ENCODE measurements at places on chromosomes 16 and 17.

DNA sequence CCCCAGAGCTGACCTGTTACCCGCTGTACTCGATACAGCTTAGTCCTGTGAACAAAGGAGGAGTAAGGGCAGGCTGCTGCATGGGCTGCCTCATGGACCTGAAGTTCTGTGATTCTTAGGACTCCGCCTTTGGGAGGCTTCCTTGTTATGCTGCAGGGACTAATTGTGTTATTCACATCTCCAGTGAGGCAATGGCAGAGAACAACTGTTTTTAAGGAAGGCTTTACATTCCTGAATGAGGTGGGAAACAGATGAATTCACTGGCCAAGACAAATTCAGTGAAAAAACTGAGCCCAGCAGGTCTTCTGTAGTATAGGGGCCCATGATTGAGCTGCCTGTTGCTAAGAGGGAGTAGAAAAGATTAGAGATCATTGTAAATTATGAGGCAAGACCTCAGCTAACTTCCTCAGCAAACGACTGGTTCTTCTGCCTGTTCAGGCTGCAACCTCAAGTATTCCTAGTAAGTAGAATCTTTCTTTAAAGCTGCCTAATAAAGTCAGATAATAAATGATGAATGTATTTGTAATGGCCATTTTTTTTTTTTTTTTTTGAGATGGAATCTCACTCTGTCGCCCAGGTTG lies 26.3 kb downstream of the ADORA2B start:
- no peak for DNase-seq

DNA sequence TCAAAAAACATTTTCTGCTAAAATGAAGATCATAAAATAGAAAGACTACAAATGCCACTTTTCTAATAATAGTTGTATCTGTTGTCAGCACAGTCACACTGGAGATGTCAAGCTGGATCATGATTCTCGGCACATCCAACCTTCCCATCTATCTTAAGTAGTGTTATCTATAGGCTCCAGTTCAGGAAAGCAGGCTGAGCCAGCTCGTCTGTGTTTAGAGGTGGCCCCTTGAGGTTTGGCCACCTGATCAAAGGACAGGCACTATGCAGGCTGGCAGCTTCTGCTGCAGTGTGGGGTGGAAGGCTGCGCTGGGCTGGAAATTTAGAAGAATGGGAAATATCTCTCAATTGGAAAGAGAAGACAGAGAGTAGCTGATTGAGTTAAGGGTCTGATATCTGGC lies 32.4 kb downstream of the SMYD4 start:
- DNase-seq: no peak

DNA sequence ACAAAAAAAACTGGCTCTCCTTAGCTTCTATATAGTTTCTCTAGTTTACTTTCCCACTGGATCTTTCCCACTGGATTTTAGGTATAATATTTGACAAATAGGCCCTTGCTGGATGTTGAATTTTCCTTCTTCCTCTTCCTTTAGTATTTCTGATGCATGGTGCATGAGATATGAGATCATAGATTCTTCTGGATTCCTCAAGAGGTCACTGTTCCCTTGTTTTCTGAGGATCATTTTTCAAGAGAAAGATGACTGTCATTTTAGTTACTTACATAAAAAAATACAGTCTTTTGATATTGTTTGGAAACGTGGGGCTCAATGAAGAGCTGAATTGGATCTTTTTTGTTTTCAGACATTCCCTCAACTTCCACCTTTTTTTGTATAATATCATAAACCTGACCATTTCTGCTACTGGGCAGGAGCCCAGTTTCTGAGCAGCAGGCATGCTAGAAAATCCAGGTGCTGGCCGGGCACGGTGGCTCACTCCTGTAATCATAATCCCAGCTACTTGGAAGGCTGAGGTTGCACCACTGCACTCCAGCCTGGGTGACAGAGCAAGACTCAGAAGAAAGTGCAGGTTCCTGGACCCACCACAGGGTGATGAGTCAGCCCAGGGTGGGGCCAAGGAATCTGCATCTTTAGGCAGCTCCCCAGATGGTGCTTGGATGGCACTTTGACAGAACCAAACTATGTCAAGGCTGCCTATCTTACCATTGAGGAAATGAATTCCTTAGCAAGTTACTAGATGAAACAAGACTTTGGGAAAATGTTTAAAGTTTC lies 70.3 kb downstream of the SDR42E1 start:
- DNase-seq: no peak

DNA sequence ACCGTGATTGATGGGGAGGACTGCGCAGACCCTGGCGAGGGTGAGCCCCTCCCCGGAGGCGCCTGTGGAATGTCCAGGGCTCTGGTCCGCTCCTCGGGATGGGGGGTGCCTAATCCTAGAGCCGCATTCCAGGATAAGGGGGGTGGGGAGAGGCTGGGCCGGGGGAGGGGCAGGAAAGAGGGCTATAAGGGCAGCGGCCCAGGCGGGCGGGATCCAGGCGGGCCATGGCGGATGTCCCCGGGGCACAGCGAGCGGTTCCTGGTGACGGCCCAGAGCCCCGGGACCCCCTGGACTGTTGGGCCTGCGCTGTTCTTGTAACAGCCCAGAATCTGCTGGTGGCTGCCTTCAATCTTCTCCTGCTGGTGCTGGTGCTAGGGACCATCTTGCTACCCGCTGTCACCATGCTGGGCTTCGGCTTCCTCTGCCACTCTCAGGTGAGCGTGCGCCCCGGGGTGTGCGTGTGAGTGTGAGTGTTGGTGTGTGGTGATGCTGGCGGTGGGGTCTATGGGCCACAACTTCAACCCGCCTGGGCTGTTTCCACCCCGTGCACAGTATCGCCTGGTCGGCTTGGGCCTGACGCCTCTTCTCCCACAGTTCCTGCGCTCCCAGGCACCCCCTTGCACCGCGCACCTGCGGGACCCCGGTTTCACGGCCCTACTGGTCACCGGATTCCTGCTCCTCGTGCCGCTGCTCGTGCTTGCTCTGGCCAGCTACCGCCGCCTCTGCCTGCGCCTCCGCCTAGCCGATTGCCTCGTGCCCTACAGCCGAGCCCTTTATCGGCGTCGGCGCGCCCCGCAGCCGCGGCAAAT lies at the start of gene TMEM88:
Gene TMEM88 (plus strand): TSS at position 216 of the 809 bp plus-strand sequence. CDS start 9 bp downstream, at position 225.
- no peak for DNase-seq

DNA sequence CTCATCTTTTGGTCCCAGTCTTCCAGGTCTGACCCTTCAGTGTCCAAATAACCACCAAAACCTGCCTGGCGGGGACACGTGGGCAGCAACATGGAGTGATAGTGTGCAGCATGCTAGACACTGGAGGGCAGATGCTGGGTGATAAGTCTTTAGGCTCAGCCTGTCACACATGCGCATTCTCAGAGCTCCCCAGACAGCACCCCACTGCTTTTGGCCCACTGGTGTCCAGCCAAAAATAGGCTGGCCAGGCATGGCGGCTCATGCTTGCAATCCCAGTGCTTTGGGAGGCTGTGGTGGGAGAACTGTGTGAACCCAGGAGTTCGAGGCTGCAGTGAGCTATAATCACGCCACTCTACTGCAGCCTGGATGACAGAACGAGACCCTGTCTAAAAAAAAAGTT lies 12.3 kb downstream of the GINS2 start:
- no peak for DNase-seq

DNA sequence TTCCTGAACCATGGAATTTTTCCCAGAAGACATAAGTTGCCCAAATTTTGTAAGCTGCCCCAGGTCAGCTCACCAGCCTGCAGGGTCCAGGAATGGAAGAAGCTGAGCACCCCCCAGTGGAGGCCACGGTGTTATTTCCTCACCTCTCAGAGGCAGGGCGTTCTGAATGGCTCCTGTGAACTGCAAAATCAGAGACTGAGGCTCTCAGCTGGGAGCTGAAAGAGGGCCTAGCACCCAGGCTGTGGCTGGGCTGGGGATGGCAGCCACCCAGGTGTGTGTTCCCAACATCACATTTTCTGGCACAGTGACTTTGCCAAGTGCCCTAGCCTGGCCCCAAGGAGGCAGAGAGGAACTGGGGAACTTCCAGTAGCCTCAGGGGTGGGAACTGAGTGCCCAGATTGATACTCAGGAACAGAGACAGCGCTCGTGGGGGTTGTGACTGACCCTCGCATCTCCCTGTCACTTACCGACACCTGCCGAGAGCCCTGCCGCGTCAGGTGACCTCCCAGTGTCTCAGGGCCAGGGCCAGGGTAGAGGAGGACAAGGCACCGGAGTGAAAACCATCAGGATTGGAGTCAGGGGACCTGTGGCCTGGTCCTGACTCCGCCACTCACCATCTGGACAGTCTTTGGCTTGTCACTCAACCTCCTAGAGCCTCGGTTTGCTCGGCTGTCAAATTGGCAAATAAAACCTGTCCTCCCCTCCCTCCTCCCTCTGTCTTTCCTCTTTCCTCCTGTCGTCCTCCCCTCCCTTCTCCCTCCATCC lies 11.3 kb downstream of the CACNG4 start:
- no peak for DNase-seq

- no peak for DNase-seq
Observed at GRCh38 chr16:83397601-83398291, 410.0 kb upstream of the HSBP1 start.

All from T-helper 2 cell (primary cell).